Kidney capillary endothelial cell (primary cell): ENCODE measurements at places on chromosomes 12 and 14.

- no peak for DNase-seq
Observed at GRCh38 chr14:57753821-57754220, 112.1 kb downstream of the SLC35F4 start.

GRCh38 chr12:8507596-8507995, 5.7 kb upstream of the CLEC4D start:
- DNase-seq, result no peak

- DNase-seq, result no peak
Observed at GRCh38 chr12:17056546-17056945, 450.6 kb upstream of the LMO3 start.

- DNase-seq, result no peak
Observed at GRCh38 chr12:108052260-108052659, 76.8 kb upstream of the WSCD2 start.
